ENCODE measurements at places on chromosomes 3 and 15.
A peak's percentile ranks its signal among the peaks of the same experiment; 100 is the strongest.

GRCh38 chr15:59997070-59997701, 6.9 kb upstream of the FOXB1 start:
- peak; percentile 73 for DNase-seq

- no peak for DNase-seq
Measured at GRCh38 chr15:45107941-45108630, 5.9 kb downstream of the DUOX2 start.

DNA sequence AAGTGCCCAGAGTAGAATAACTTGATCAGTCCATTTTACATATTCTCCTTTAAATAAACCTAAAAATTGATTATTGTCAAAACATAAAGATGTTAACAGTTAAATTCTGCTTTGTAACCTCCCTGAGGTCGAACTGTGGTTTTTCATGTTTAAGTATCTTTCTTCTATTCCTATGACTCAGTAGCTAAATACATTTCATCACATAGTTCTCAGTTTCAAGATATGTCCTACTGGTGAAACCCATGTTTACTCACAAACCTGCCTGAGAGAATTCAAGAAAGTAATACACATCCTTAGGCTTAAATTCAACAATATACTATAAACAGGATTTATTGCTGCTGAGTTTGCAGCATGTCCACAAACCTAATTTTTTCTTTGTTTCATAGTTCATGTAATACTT, 692.9 kb downstream of the ZPLD1 start:
- DNase-seq, result no peak

DNA sequence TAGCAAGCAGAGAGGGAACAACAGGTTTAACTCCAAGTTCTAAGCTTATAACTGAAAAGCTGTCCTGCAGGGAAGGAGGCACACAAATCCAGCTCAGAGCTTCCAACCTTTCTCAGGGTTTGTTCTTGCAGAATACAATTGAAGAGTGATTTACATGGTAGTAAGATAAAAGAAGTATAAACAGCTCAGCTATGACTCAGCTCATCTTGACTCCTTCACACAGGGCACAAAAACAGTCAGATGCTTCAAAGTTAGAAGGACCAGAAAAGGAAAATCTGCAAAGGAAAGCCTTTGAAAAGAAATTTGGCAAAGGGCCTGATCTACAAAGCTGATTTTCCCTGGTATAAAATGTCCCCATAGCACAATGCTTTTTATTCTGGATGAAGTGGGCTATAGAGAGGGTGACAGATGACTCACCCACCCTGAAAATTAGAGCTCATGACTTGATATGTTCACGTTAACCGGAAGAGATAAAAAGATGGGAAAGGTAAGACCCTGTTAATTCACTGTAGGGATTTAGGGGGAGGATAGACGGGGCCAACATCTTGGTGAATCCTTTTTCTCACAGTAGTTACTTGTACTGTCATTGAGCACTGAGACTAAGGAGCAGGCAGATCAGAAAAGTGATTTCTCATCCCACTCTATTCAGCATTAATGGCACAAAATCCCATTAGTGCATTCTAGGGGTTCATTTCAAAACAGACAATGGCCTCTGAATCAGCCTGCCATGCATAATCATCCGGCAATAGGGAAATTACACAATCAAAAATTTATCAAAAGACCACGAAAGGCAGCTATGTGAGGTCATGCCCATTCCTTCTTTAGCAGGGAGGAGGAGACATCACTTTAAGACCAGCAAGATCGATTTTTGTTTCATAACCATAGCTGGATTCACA, 143.5 kb downstream of the GAP43 start:
- no peak for DNase-seq

GRCh38 chr3:99780749-99781148, 36.9 kb upstream of the CMSS1 start:
- DNase-seq, result no peak

DNA sequence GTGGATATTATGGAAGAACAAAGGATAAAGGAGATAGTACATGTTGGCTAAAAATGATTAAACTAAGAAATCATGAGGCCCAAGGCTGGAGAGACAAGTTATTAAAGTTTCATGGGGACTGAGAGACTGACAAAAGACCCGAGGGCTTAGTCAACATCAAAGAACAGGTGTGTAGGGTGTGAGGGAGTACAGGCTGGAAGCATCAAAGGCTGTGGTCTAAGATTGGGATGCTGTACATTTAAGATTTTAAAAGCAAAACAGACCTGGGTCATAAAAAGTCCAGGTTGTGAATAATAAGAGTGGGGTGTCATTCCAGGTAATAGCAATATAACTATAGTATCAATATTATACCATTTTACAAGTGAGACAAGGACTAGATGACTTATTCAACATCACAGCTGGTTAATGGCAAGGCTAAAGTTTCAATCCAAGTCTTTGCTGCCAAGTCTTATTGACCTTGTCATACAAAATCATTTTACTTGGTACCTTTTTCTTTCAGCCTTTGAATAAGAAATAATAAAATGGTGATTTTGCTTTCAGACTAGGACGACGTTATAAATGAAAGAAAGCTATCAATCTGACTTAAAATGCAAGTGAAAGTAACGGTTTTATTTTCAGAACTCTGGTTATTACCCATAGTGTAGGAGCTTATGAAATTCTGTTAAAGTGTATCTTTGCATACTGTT, 211.6 kb downstream of the TNIK start:
- no peak for DNase-seq

DNA sequence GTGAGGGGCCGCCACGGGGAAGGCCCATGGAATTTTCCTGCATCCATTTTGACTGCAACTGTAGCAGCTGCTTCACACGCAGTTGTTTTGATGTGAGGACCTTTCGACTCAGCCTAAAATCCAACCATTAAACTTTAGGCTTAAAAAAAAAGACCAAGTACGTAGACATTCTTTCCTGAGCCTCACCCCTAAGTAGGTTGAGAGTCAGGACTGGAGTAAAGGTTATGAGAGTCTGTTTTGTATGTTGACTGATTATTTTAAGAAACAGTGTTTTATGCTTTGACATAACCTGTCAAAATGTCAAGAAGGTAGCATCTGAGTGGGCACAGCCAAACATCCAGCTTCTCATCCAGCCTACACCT, 45.7 kb upstream of the AMOTL2 start:
- DNase-seq, result no peak

- DNase-seq, result peak; percentile 71
Measured at GRCh38 chr3:158659454-158660237, 12.8 kb downstream of the LXN start.

DNA sequence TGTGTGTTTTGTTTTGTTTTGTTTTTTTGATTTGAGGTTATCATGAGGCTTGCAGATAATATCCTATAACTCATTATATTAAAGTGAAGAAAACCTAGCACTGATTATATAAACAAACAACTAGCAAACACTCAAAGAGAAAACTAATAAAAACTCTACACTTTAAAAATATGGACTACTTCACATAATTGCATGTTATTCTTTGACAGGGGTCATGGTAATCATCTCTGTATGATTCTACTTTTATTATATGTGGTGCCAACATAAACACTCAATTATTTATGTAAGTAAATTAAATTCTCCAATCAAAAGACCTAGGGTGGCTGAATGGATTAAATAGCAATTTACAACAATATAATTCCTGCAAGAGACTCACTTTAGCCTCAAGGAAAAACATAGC, 44.6 kb upstream of the P3H2 start:
- DNase-seq, result no peak

- no peak for DNase-seq
Measured at GRCh38 chr15:101431301-101431700, 58.2 kb downstream of the PCSK6 start.

Measured in activated CD4-positive, alpha-beta T cell treated with anti-CD3 and anti-CD28 coated beads, Interleukin-2, amount 10 ng/mL, durations not matched to agents 7 days and 5 days (primary cell).